ENCODE measurements at places on chromosomes 1 and 21. TPM values are rescaled to one million over a fixed set of nuclear protein-coding genes. Genes with fewer than 3 reads are reported as not detected.

DNA sequence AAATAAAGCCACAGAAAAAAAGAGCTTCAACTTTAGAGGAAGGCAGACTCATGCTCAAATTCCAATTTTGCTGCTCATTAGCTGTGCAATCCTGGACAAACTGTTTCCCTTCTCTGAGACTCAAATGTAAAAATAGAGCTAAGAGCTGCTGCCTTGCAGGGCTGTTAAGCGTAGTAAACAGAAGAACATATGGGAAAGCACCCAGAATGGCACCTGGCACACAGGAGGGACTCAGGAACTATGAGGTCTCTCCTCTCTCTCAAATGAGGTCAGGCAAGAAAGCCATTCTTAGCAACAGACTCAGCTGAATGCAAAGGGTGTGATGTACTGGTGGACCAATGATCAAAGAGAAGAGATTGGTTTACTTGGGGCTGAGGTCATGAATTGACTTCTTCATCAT lies 61.3 kb downstream of the TRABD2B start:
- DNase-seq: no peak

DNA sequence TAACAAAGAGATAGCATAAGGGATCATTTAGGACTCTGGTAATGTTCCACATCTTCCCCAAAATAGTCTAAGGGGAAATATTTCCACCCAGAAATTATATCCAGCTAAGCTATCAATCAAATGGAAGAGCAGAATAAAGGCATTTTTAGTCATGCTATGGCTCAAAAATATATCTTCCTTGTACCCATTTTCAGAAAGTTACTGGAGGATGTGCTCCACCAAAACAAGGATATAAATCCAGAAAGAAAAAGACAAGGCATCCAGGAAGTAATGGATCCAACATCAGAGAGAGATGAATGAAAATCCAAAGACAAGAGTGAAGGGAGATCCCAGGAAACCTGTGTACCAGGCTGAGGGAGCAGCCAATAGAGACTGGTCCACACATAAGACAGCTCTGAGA lies 2.7 kb upstream of the KRTAP10-8 start:
- no peak for DNase-seq

DNA sequence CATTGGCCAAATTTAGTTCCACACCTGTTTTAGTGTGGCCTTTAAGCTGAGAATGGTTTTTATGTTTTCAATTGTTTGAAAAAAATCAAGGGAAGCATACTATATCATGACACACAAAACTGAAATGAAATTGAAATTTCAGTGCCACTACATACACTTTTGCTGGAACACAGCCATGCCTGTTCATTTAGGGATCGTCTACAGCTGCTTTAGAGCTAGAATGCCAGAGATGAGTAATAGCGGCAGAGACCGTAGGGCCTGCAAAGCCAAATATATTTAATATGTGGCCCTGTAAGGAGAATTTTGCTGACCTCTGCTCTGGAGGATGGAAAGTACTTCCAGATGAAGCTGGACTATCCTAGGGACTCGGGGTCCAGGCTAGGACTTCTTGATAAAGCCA lies 62.5 kb upstream of the LYST start:
- no peak for DNase-seq

GRCh38 chr1:5934058-5934884 lies 58.0 kb downstream of the NPHP4 start:
- DNase-seq: no peak

DNA sequence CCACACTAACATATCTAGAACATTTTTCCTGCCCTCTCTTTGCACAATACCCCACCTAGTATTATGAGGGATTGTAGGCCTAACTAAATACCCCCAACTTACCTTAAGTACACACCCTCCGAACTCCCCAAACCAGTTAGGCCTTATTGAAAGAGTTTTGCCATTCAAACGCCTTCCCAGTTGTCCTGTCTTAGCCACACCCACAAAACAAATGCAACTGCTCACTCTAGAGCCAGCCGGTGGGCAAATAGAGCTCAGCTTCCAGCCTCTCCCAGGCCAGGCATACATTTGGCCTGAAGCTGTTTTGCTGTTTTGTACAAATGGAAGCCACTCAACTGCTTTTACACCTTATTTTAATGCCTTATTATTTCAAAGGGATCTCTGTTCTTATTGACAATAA lies 224.2 kb upstream of the RUNX1 start:
- DNase-seq: no peak

DNA sequence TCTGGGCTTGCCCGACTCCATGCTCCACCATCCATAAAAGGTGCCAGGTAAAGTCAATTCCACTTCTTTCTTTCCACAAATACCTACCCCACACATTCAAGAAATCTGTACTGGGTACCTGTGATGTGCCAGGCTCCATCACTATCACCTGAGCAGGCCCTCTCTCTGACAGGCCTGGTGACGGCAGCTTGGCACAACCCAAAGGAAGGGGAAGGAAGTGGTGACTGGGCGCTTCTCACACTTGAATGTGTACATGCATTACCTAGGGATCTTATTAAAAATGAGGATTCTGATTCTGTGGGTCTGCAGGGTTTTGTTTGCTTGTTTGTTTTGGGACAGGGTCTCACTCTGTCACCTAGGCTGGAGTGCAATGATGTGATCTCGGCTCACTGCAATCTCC lies 7.5 kb downstream of the HTR1D start:
- no peak for DNase-seq

GRCh38 chr1:82486969-82487368 lies 686.2 kb downstream of the ADGRL2 start:
- DNase-seq: no peak

DNA sequence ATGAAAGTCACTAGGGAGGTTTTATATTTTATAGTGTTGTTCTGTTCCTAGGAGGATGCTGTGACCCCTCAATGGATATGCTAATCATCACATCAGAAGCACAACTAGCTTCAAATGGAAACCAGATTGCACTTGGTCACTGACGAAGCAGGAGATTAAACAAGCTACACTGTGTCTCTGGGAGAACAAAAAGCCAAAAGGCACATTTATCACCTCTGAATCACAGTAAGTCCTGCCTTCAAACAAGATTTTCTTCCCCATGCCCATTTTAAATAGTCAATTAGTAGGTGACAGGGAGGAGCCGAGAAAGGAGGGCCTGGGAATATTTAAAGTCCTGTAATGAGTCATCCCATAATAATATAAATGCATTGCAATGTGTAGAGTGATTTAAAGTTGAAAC lies 38.1 kb downstream of the RGS2 start:
- peak; percentile 23 for DNase-seq

- peak; percentile 16 for DNase-seq
These were observed 2.8 kb upstream of the SEC22B start for GRCh38 chr1:120178799-120179756.

DNA sequence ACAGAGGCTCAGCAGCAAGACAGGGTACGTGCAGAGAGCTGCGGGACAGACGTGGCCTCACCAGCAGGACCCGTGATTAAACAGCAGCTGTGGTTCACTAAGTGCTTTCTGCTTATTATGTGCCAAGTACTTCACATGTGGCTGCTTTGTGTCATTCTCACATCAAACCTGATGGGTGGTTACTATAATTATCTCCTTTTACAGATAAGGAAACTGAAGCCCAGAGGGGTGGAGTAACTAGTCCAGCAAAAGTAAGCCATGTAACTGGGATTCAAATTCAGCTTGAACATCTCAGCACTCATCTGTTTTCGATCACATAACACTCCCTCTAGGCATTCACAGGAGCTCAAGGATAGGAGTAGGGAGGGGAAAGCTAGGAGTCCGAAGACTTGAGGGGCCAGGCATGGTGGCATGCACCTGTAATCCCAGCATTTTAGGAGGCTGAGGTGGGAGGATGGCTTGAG lies 50.8 kb upstream of the CLIC4 start:
- peak; percentile 81 for DNase-seq

- no peak for DNase-seq
These were observed 43.6 kb upstream of the DPH5 start for GRCh38 chr1:101069158-101069557.

DNA sequence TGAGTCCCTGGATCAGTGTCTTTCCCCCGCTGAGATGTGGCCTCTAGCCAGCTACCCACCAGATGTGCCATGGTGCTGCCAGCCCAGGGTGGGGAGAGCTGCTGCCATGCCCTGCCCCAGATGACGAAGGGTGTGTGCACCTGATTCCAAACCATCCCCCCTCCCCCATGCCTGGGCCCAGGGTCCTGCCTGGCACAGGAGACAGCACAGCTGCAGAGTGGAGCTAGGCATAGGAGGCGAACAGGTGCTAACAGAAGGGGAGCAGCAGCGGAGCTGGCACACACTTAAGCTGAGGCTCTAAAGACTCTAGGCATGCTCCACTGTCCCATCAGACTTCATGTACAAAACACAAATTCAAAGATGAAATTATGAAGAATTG lies 9.0 kb upstream of the LDLRAP1 start:
- no peak for DNase-seq

DNA sequence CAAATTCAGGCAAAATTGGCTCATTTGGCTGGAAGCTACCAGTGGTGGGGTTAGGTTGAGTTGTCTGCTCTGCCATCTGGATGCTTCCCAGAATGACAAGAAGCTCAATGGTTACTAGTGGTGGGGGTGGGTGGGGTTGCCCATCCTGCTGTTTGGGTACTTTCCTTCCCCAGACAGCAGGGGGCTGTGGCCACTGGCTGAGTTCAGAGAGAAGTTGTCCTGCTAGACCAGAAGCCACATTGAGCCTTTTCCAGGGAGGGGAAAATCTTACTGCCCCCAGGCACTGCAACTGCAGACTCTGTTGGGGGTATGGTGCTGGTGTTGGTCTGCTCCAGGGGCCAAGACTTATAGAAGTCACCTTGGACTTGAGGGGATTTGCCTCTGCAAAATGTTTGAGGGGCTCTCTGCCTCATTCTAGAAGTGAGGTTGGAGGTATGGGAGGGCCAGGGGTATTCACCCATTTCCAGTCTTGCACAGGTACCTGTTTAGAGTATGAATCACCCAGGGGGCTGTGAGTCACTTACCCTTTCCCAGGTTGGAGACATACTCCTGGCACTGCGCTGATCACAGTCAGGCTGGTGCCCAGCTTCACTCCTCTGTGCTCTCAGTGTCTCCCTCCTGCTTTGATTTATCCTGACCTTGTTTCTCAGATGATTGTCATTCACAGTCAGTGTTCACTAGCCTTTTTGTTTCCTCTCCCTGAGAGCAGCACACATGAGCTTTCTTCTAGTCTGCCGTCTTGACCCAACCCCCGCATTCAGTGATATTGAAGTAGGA lies 89.1 kb upstream of the NEGR1 start:
- no peak for DNase-seq

DNA sequence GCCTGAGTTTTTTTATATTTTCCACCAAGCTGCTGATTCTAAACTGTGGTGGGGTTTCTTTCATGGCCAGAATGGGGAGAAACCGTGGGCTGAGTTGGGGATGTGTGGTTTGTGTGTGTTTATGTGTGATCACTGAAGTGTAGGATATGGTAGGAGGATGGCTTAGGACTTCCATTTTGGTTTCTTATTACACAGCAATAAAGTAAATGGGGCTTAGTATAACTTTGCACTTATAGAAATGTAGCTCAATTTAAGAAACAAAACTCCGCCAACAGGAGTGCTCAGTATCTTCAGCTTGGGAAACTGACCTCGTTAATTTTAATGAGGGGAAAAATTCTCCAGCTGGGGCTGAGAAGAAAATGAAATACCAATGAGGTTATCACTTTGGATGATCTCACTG lies 77.8 kb downstream of the PBX1 start:
- DNase-seq: no peak

DNA sequence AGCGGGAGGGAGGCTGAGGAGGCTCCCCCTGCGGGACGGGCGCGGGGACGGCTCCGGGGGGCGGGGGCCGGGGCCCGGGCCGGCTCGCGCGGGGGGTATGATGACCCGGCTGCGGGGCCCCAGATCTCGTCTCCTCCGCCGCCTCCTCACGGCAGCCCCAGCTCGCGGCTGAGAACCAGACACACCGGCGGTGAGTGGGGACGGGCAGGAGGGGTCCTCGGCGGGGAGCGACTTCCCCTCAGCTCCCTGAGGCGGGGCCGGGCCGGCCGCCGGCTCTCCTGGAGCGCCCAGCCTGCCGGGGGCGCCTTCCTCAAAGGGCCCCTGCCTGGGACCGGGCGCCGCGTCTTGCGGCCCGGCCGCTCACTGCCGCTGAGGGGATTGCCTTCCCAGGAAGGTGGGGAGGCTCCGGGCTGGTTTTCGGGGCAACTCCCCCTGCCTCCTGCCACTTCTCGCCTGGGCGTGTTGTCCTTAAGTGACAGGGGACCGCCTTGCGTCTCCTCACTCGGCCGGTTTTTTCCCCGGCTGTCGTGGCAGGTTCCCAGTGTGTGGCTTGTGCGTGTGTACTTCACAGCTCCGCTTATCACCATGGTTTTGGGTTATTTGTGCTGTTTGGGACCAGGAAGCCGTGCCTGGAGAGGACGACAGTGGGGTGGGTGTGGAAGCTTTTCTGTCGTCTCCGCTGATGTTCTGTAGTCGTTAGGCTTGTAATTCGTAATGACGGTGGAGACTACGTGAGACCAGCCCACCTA lies 800 bp downstream of the HIPK1 start:
- peak; percentile 60 for DNase-seq

GRCh38 chr1:53368314-53369033 lies 40.6 kb upstream of the LRP8 start:
- DNase-seq: no peak

DNA sequence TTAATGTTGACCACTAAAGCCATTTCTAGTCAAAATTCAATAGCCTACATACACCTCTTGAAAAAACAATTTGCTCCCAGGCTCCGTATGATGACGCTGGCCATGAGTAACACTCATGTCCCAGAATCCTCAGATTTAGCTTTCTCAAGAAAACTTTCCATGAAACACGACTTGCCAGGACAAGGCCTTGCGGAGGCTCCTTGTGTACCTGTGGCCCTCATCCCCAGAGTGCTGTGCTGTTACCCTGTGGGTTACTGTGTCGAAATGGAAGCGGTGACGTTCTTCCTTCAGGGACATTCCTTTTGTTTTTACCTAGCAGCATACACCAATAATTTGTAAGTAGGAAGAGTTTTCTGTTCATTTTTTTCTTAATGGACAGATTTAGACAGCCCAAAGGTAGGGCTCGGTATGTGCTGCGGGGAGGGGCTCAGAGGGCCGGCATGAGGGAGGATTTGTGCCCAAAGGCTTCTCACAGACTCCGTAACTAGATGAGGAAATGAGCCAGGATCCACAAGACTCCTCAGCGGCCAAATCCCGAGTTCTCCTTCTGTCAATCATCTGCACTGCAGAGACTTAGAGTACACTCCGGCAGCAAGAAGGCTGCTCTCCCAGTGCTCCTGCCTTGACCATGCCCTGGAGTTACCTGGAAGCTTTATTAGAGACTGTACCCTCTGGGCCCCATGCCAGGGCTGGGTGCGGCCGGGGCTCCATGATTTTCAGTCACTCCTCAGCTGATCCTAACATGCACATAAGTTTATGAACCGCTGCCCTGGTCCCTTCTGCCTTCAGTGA lies 17.8 kb downstream of the GNG12 start:
- DNase-seq: no peak

- peak; percentile 47 for DNase-seq
These were observed 143.5 kb downstream of the DMRTA2 start for GRCh38 chr1:50279622-50280330.

Gene LCE2A
- not detected for total RNA-seq

Gene WDR64
- total RNA-seq: not detected

Gene TCHH
- 0.24 TPM for total RNA-seq

Gene MATN1
- not detected for total RNA-seq

Gene ITGB2
- 7.4 TPM for total RNA-seq

Gene DCST1
- total RNA-seq: not detected

Gene PLA2G2F
- not detected for total RNA-seq

Gene FCRL6
- 0.15 TPM for total RNA-seq
